A172 (cell line): ENCODE measurements at places on chromosomes 3 and 15. TPM values are rescaled to one million over a fixed set of nuclear protein-coding genes. Genes with fewer than 3 reads are reported as not detected.

The BCL2A1 gene
- not detected in 2 replicates for total RNA-seq

The SLC22A14 gene
- total RNA-seq = not detected in 2 replicates

DNA sequence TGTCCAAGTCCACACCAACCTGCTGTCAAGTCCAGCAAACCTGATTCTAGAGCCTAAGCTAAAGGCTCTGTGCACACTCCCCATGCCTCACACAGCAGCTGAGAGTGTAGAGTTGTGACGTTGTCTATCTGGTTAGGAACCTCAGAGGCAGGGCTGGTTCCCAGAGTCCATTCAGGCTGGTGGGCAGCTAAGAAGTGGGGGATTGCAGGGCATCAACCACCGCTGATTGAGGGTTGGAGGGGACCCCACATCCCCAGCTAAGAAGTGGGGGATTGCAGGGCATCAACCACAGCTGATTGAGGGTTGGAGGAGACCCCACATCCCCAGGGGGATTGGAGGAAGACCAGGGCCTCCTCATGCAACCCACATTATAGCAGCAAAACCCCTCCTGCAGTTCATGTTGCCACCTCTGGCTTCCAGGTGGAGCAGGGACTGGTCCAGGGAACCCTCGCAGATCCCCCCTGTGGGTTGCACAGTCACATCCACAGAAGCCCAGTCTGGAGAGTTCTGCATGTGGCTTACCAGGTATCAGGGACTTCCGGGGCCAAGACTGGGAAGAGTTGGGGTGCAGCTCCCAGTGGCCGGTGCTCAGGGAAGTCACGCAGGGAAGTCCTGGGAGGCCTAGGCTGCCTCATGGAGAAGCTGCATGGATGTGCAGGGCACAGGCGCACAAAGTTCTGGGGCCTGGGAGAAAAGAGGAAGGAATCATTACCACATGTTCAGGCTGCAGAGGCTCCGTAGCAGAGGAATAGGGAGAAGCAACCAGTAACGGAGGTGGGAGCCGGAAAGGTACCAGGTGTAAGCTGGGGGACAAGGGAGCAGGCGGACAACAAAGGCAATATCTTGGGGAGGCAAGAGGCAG, 71.4 kb upstream of the PCSK6 start:
- DNase-seq = no peak

DNA sequence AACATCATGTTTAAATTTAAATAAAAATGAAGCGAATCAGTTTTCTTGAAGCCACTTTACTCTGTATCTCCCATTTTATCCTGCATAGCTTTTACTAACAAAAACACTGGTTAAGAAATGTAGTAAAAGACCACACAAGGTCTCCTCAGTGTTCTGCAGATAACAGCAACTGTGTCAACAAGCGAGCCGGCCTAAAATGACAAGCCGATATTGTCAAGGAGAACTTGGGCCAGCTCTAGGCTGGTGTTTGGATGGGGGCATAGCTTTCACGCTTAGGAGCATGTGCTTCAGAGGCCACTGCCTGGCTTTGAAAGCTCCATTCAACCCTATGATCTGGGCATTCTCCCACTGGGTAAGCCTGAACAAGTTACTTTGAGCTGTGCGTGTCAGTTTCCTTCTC, 38.1 kb downstream of the MFSD1 start:
- no peak for DNase-seq

The PDE12 gene
- total RNA-seq = 12.2 and 14.0 TPM in 2 replicates

DNA sequence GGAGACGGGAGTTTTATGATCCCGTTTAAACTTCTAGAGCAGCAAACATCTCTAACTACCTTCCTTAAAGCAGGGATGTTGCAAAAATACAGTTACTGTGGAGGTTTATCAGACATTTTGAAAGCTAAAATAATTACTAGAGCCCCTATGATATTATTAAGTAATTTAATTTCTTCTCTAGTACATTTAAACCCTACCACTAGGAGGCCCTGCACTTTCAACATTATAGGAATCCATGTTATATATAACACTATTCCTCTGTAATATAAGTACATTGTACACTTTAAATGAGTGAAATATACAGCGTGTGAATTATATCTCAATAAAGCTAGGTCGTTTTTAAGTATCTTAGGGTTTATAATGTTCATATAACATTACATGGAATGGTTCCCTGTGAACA, 11.5 kb downstream of the SETMAR start:
- no peak for DNase-seq

DNA sequence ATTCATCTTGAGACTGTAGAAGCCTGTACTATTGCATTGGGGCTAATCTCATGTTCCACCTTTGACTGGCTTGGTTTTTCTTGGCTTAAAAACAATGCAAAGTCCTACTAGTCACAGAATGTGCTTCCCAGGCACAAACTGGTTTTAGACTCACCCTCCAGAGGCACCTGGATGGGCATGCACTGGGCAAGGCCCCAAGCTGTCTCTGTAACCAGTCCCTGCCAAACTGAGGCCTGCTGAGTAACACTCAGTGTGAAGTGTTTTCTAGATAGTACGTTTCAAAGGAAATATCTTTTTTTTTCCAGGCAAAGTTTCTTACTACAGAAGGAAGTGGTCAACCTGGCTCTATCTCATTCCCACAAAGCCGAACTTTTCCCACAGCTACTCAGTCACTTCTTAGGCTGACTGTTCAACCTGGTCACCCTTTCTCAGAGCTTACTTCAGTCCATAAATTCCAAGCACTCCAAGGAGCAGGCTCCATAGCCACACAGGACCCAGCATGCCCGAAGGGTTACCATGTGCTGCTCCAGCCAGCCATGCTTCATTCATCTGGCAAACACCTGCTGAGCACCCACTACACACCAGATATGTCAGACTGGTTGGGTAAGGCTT, 57.4 kb downstream of the NPTN start:
- no peak for DNase-seq

GRCh38 chr15:69084404-69085030, 70.0 kb downstream of the NOX5 start:
- no peak for DNase-seq

The FAM43A gene
- total RNA-seq = 8.2 and 10.4 TPM in 2 replicates

- peak; percentile 33 for DNase-seq
Observed at GRCh38 chr3:27511724-27512422, 27.7 kb upstream of the SLC4A7 start.

The IGSF10 gene
- total RNA-seq = 0.31 and 1.3 TPM in 2 replicates

DNA sequence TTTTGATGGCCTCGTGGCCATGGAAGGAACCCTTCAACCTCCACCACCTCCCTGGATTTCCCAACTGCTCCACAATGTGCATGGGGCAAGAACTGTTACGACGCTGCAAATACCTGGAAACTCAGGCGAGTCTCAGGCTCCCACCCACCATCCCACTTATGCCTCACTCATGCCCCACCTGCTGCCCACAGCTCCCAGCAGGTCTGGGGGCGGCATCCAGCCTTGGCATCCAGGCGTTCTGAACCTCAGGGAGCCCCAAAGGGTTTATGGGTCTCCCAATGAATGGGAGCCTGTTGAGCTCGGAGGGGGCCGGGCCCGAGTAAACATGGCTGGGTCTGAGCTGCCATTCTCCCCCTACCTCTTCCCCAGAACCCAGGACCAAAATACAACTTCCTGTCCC, 2.0 kb upstream of the PTH1R start:
- DNase-seq = no peak

The DNAH1 gene
- total RNA-seq = 0.69 and 3.1 TPM in 2 replicates

The DNAH12 gene
- total RNA-seq = 0.12 TPM in 1 of 2 replicates, not detected in the other

GRCh38 chr3:17844236-17844635, 101.8 kb upstream of the TBC1D5 start:
- no peak for DNase-seq

DNA sequence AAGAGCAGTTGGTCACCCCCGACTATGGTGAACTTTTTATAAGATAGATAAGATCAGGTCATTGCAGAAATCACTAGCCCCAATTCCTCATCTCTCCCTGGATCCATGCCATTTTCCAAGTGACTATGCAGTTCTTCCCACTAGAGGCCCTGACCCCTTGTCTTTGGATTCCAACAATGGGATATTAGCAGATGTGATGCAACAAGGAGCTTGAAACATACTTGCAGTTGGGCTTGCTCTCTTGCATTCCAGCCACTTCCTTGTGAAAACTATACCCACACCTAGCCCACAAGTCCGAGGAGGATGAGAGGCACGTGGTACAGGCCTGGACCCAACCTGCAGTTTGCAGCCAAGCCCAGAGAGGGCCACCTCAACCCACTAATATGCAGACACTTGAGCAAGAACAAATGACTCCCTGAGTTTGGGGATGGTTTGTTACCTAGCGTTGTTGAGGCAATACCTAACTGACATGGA, 60.6 kb downstream of the SUCLG2 start:
- DNase-seq = no peak

DNA sequence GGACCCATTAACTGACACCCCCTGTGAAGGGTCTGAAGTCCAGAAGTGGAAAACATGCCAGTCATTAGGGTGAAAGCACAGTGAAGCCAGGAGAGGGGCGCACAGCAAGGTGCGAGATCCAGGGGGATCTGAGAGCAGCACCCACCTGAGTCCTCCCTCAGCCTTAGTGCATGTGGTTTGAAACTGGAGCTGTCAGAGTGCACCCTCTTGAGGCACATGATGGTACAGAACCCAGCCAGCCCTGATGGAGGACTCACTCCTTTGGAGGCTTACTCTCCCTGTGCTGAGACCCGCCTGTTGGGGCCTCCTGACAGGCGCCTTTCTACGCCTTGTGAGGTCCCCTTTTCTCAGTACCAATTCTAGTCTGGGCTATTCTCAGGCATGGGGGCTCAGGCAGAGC, 77.8 kb downstream of the IL20RB start:
- DNase-seq = no peak

- peak; percentile 95 for DNase-seq
Observed at GRCh38 chr15:90400759-90401314, 12.8 kb downstream of the IQGAP1 start.

DNA sequence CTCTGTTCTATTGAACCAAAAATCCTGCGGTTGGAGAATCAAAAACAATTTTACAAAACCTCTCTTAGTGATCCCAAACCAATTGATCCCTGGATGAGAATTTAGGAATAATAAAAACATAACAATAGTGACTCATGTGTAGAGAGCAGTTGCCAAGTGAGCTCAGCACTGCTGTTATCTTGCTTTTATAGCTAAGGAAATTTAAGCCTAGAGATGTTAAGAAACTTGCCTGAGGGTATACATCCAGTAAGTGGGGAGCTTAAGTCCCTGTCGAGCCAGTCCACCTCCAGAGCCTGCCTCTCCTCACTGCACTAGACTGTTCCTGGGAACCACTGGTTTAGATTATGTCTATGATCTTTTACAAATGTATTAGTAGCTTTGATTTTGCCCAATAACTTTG, 358.4 kb upstream of the LMCD1 start:
- DNase-seq = no peak
